ENCODE measurements at places on chromosomes 7 and 10.
A peak's percentile ranks its signal among the peaks of the same experiment; 100 is the strongest.

- DNase-seq, result no peak
These were observed 85.1 kb downstream of the RAMP3 start for GRCh38 chr7:45242698-45243097.

DNA sequence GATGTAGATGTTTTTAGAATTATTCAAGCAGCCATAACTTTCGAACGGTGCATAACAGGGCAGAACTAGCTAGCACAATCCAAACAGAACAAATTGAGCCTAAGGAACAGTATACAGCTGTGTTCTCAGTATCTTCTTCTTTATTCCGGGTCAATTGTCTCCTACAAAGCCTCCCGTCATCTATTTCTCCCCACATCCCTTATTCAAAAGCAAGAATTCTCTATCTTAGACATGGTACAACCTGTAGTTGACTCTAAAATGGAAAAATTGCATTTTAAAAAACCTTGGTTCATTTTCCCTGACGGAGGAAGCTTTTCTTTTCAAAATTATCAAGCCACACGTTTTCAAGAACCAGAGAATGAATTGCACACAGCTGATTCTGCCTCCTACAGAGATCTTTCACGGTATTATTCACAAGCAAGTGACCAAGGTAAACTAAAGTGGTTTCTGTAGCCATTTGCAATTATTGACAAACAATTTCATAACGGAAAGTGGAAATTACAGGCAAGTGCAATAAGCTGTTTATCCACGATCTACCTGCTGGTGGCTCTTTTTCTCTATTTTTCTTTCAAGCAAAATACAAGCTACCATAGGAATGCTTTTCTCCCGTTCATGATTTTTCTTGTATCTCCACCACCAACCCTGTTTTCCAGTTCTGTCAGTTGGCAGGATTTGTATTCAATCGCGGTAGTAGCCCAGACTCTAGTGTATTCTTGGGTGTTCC is 2.3 kb downstream of the GRM8 start:
- no peak for DNase-seq

GRCh38 chr10:3043512-3044368 is 23.6 kb upstream of the PFKP start:
- DNase-seq, result peak; percentile 35

DNA sequence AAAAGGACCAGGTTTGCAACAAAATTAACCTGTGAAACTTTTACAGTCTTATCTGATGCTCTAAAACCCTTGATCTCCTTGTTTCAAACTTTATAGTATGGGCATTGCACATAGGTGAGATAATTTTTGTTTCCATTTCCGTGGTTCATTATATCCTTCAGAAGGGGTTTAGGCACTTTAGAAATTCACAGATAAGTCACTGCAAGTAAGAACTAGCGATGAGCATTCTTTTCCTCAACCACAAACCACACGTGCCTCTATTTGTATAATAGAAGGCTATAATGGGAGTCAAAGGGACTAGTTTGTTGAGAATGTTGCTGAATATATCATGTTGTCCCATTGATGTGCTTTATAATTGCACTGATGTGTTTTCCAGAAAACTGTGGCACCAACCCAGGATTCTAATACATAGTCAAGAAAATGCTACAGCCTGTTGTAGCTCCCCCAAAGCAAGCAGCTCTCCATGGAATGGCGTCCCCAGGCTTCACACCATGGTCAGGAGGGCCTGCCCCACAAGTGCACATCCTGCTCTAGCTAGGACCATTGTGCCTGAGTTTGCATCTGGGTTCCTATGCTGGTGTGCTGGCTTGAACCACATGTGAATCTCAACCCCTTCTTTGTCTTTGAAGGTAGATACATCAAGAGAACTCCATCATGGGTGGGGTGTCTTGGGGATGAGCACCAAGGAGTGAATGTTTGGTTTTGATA is 14.0 kb upstream of the ATXN7L1 start:
- DNase-seq, result no peak

DNA sequence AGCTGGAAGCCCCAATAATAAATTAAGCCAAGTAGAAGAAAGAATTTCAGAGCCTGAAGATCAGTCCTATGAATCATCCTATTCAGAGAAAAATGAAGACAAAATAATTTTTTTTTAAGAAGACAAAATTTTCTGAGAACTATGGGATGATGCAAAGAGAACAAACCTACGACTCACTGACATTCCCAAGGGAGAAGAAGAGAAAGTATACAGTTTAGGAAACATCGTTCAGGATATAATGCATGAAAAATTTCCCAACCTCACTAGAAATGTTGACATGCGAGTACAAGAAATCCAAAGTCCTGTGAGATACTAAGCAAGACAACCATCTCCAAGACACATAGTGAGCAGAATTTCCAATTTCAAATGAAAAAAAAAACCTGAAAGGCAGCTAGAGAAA is 150.5 kb downstream of the THSD7A start:
- DNase-seq, result no peak

DNA sequence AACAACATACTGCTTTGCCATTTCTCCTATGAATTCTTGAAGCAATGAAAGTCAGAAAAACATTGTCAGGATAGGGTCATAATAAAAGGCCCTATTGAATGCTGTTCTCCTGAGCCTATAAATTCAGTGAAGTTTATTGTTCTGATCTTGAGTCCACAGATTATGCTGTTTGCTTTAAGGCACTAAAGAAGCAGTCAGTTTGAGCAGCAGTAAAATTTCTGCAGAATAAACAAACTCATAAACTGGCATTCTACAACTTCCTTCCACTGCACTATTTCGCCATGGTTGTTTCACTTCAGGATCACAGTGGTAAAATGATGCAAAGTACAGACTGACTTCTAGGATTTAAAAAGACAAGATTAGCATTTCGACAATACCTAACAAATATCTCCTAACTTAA is 503.2 kb downstream of the SH2D4B start:
- no peak for DNase-seq

DNA sequence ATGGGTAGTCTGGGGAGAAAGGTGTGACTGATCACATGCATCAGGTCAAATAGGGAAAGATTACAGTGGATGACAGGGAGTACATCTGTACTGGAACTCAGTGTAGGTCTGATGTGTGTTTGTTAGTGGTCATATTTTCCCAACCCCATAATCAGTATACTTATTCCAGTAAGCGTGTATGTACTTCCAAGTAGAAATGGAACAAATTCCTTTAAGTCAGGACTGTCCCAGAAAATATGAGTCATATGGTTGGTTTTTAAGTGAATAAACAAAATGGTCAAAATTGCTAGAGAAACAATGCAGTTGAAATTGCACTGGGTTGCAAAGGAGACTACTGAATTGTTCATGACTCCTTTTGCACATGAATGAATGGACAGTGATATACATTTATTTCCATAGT is 118.8 kb upstream of the MYO3A start:
- no peak for DNase-seq

DNA sequence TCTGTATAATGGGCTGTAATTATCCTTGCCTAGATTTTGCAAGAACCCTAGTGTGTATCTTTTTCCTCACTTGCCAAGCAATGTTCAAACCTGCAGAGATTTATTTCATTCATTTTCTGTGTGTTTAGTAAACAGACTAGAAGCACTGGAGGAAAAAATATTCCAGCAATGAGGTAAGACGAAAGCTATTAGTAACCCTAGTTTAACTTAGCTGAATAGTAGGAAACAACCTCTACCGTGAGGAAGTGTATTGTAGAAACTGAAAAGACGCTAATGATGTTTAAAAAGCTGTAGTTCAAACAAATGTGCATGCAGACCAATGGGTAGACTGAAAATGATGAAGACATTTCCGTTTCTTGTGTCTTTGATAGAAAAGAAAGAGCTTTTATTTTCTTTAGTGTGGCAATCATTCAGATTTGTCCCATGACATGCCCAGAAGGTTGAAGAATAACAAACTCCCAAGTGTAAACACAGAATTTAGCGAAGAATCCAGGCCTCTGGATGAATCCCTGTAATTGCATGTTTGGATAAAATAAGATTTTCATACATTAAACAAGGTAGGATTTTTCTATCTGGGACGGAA is 20.7 kb downstream of the CAV1 start:
- DNase-seq, result no peak

GRCh38 chr10:116787053-116787659 is 44.8 kb upstream of the HSPA12A start:
- no peak for DNase-seq

DNA sequence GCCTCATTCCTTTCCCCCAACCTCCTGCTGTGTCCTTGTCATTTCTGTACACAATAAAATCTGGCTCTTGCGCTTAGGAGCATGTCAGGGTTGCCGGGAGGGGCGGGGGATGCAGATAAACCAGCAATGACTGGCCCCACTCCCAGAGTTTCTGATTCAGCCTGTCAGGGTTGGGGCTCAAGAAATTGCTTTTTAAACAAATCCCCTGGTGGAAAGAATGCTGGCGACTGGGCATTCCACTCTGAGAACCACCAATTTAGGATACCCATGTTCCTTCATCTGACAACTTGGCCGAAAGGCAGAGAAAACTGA is 376.4 kb downstream of the TCERG1L start:
- DNase-seq, result no peak

DNA sequence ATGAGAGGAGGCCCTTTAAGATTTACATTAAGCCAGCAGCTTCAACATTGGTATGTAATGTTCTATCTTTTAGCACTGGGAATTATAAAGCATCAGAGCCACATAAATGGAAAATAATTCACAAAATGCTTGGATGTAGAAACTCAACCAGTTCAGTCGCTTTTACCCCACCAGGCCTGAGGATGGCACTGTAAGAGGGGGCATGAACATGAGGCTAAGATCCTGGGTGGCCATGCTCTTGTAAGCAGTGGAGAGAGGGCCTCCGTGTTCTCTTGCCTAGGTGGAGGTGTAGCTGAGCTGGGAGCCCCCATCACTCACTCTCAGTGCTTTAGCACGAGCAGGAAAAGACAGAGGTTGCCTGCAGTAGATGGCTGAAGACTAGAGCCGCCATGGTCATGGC is 238.8 kb downstream of the FANK1 start:
- DNase-seq, result no peak

DNA sequence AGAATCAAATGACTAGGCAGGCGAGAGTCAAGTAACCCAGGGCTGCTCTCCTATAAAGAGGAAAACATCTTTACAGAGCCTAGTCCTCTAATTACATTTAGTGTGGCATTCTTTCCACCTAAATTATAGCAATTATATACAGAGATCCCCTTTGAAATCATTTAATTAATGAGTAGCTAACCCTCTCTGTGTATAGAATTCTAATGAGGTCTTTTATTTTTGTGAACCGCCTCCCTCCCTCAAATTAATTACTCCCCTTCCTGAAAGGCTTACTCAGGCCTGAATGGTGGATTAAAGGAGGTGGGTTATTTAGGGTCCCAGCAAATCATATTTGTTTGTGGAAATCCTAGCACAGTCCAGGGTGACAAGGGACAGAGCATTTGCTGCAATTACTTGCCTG is 551.8 kb downstream of the SORCS3 start:
- no peak for DNase-seq

DNA sequence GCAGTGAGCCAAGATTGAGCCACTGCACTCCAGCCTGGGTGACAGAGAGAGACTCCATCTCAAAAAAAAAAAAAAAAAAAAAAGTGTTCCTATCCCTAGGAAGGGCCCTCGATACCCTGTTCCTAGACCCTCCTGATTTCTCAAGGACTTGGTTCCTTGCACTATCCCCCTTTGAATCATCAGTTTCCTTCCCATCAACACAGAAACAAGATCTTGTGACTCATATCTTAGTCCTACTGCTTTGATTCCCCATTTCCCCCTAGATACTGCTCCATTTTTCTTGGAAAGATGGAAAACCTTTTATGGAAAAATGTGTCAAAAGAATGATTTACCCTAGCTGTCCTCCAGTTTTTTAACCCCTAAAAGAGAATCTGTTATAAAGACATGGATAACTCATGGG is 1.7 kb upstream of the ZNF862 start:
- DNase-seq, result no peak

DNA sequence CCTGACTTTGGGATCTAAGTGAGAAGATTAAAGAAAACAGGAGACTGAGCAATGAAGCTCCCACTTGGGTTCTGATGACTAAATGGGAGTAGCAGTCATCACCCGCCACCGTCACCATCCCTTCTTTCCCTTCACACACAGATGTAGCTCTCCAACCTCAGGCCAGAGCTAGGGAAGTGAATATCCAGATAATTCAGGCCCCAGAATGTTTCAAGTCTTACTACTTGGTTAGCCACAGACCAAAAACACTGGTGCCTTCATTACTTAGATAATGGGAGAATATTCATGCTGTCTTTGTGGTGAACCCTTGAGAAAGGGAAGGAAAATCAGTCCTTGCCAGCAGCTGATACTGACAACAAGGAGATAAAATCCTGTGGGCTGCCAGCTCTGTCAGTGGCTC is 100.7 kb downstream of the OSBPL3 start:
- no peak for DNase-seq

DNA sequence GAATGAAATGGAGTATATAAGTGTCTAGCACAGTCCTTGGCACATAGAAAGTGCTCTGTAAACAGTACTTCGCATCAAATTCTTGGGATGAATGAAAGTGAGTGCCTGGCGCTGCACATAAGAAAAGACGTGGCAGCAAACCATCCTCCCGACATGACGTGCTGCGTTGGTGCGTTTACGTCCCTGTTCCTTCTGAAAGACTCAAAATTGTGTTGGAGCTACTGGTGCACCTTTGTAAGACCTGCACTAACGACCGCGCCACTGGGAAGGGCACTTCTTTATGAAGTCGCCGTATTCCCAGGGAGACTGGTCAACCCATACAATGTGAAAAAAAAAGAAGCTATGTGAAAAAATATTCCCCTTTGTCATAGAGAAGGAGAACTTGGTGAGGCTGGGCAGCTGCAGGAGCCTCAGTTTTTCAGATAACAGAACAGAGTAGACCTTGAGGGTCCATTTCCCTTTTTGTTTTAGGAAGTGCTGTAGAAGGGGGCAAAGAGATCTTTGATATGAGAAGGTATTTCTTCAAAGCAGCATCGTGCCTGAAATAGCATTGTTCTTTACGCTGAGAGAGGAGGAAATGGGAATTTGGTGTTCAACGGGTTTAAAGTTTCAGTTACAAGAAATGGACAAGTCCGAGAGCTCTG is 91.7 kb downstream of the PTPRE start:
- no peak for DNase-seq

- no peak for DNase-seq
These were observed 52.2 kb downstream of the CPEB3 start for GRCh38 chr10:92238586-92239098.

- DNase-seq, result no peak
These were observed 37.8 kb downstream of the RHEB start for GRCh38 chr7:151481650-151482505.

- DNase-seq, result no peak
These were observed 2.3 kb downstream of the FBXO24 start for GRCh38 chr7:100588438-100588837.

All from stimulated activated CD4-positive, alpha-beta T cell treated with anti-CD3 and anti-CD28 coated beads, Interleukin-1b, Interleukin-23, amount 100 ng/mL, for 1 hour (primary cell).